Effector CD4-positive, alpha-beta T cell (primary cell): ENCODE measurements at places on chromosomes 1 and 21.

DNA sequence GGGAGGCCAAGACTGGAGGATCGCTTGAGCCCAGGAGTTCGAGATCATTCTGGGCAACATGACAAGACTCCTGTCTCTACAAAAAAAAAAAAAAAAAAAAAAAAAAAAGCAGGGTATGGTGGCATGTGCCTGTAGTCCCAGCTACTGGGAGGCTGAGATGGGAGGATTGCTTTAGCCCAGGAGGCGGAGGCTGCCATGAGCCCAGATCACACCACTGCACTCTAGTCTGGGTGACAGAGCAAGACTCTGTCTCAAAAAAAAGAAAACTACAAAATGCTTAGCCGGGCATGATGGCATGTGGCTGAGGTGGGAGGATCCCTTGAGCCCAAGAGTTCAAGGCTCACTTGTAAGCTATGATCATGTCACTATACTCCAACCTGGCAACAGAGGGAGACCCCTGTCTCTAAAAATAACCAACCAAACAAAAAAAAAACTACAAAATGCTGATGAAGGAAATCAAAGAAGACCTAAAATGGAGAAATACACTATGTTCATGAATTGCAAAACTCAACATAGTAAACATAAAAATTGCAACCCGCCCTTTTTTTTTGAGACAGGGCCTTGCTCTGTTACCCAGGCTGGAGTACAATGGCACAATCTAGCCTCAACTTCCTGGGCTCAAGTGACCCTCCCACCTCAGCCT is 20.4 kb downstream of the SHISAL2A start:
- no peak for DNase-seq

DNA sequence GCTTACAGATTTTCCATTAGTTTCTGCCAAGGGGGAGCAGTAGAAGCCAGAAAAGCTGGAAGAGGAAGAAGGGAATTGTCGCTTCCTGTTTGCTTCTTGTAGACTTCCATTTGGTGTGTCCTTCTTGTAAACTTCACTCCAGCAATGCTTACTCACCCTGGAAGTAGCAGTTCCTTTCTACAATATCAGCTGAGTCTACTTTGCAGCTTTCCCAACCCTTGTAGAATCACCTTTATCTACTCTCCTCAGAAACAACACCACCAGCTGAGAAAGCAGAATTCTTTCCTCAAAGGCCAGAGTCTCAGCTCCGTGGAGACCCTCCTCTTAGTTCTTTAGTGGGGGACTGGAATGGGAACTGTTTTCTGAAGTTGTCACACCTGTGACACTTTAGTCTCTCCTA is 1136.7 kb upstream of the TMPRSS15 start:
- no peak for DNase-seq

- no peak for DNase-seq
Observed at GRCh38 chr1:53909946-53910345, 16.0 kb downstream of the DIO1 start.

DNA sequence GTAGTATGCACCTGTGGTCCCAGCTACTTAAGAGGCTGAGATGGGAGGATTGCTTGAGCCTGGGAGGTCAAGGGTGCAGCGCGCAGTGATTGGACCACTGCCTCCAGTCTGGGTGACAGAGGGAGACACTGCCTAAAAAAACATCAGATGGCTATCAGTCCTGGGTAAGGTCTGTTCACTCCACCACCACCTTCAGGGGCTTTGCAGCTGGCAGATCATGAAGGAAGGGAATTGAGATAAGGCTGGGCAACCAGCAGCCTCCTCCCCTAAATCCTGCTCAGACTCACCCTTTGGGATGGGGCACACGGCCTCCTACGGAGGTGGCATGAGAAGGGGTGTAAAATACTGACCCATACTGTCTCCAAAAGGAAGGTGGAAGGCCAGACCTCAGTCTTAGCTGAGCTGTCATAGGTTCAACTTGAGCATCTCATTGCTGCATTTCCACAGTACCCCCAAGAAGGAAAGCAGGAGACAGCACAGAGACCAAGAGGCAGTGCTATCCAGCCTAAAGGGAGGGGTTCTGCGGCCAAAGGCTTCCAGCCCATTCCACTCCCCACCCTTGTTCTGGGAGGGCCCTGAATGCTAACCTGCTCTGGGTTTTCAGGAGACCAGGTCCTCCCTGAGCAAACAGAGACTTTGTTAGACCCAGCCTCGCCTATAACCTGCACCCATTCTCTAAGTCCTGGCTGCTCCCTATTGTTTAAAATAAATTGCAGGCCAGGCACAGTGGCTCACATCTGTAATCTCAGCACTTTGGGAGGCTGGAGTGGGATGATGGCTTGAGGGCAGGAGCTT is 13.7 kb downstream of the SLC45A3 start:
- no peak for DNase-seq

GRCh38 chr1:174103766-174104165 is 55.6 kb upstream of the RABGAP1L start:
- no peak for DNase-seq
